ENCODE measurements at places on chromosomes 4 and X.

GRCh38 chr4:180434131-180434895 lies 1808.9 kb upstream of the TENM3 start:
- DNase-seq: no peak

GRCh38 chr4:142353149-142353738 lies 492.9 kb downstream of the INPP4B start:
- DNase-seq: peak; percentile 27

- no peak for DNase-seq
These were observed 660.3 kb upstream of the PITX2 start for GRCh38 chr4:111283066-111283677.

DNA sequence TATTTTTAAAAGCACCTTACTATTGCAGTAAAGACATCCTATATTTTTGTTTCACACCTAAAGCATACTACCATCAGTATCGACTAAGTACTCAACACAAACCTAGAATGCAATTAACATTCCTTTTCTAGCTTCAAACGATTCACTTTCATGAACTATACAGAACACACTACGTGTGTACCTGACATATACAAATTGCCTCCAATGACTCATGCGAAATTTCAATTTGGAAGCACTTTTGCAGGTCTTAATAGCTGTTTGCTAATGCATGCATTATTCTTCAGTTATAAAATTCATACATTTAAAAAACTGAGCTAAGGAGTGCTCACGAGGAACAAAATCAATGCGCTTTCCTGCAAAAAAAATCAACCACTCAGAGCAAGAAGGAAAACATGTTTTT lies 19.7 kb upstream of the GPM6B start:
- DNase-seq: no peak

- DNase-seq: no peak
These were observed 72.2 kb downstream of the BLTP1 start for GRCh38 chr4:122224348-122224747.

- DNase-seq: no peak
These were observed 137.9 kb downstream of the PJA1 start for GRCh38 chrX:69027181-69028005.

- DNase-seq: no peak
These were observed 29.3 kb upstream of the PAGE4 start for GRCh38 chrX:49799828-49800227.

DNA sequence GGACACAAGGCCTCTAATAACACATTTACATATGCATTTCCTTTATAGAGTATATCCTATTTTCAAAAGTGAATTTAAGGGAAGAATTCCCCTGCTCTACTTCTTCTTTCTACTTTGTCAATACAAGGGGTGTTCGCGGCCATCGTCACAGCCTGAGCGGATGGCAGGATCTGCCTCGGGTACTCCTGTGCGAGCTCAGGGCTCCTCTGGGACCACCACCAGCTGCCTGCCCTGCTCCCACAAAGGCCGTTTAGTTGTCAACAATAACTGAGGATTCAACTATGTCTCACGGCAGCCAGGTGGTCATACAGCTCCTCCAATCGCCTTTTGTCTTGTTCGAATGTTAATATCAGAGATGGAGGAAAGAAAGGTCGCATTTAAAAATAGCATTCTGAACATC lies 228.2 kb upstream of the TENM3 start:
- DNase-seq: no peak
